Testis (tissue), 5 donors: ENCODE measurements at places on chromosomes 2 and 18.

- H3K4me3 ChIP-seq = no peak overlapping the region
- no peaks in the 10 kb centered on the region for H3K27me3 ChIP-seq
- no peak for DNase-seq
- no peak overlapping the region for H3K27ac ChIP-seq
- H3K36me3 ChIP-seq = no peaks in the 10 kb centered on the region
Observed at GRCh38 chr2:85154048-85154753, 21.0 kb downstream of the TCF7L1 start.

DNA sequence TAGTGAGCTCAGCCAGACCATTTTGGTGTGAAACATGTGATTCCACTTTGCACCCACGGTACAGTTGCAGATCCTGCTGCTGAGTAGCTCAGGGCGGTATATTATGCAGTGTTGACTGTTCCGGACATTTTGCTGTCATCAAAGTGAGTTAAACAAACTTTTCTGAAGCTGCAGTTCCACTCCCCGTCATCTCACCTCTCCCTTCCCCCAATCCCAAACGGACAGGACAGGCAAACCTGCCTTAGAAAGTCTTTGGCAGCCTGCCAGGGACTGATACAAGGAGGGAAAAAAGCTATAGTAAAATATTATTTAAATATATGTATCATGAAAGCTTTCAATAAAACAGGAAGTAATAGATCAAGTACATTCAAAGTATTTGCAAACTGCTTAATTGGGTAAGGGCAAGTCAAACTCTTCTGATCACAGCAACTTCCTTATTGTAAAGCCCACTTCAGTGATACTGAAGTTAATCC, 35.5 kb upstream of the SP5 start:
- no peak overlapping the region for H3K27ac ChIP-seq
- H3K4me3 ChIP-seq = no peak overlapping the region
- no peaks in the 10 kb centered on the region for H3K36me3 ChIP-seq
- H3K4me1 ChIP-seq = no peaks in the 10 kb centered on the region

GRCh38 chr2:39623917-39624316, 41.8 kb upstream of the TMEM178A start:
- no peaks in the 10 kb centered on the region for H3K27me3 ChIP-seq
- H3K4me1 ChIP-seq = no peaks in the 10 kb centered on the region
- H3K36me3 ChIP-seq = no peaks in the 10 kb centered on the region
- H3K27ac ChIP-seq = no peak overlapping the region
- DNase-seq = no peak

- no peak for DNase-seq
- H3K27me3 ChIP-seq = no peaks in the 10 kb centered on the region
- no peak overlapping the region for H3K4me3 ChIP-seq
- H3K36me3 ChIP-seq = no peaks in the 10 kb centered on the region
- H3K27ac ChIP-seq = no peak overlapping the region
Observed at GRCh38 chr2:151353995-151354394, 3.4 kb upstream of the TNFAIP6 start.

DNA sequence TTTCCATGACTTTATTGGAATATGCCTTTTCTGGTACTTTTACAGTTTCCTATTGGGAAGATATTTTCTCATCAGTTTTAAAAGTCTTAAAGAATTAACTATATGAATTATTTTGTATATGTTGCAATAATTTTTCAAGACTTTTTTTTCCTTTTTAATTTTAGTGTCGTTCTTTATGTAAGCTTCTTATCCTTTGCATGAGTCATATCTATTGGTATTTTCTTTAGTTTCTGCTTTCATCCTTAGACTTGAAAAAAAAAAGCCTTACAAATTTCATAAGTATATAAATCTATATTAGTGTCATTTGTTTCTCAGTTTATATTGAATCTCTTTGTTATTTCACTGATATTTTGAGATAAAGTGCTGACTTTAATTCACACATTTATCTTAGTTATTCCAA, 94.9 kb downstream of the DSEL start:
- H3K27ac ChIP-seq = no peak overlapping the region
- H3K27me3 ChIP-seq = no peaks in the 10 kb centered on the region
- no peaks in the 10 kb centered on the region for H3K36me3 ChIP-seq
- no peaks in the 10 kb centered on the region for H3K4me1 ChIP-seq
- DNase-seq = no peak

- H3K27me3 ChIP-seq = no peaks in the 10 kb centered on the region
- no peak for DNase-seq
- no peaks in the 10 kb centered on the region for H3K36me3 ChIP-seq
- H3K27ac ChIP-seq = no peak overlapping the region
Observed at GRCh38 chr2:236673823-236674185, 104.2 kb downstream of the ACKR3 start.

DNA sequence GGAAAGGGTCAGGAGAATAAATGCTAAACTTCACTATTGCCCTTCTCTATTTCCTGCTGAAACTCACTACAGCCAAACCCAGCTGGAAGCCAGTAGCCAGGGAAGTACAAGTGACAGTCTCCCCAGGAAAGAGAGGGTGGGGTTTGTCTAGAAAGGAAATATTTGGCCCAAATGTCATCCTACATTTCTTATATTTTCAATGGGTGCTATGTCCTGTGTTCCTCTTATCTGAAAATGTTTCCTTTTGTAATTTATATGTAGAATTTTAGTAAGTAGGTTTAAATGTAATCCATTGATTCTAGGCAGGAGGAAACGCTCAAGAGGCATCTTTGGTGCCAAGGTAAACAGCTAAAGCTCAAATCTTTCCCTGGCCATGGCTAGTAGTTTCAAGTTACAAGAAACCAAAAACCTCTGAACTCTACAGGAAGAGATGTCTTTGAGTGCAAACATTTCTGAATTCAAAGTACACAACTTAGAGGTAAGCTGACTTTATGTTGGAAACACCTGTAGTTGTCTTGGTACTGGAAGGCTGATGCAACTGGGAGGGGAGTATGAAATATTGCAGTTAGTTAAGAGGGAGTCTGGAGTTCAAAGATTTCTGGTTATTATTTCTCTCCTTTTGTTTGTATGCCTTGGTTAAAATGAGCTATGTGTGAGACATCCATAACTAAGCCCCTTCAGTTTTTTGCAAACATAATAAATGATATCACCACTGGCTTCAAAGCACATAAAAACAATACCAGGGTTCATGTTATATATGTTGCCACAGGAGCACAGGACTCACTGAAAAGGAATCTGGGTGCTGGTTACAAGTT, 356.1 kb upstream of the ZC3H15 start:
- no peaks in the 10 kb centered on the region for H3K4me1 ChIP-seq
- no peak overlapping the region for H3K27ac ChIP-seq
- no peak for DNase-seq
- no peaks in the 10 kb centered on the region for H3K27me3 ChIP-seq
- H3K4me3 ChIP-seq = no peak overlapping the region

DNA sequence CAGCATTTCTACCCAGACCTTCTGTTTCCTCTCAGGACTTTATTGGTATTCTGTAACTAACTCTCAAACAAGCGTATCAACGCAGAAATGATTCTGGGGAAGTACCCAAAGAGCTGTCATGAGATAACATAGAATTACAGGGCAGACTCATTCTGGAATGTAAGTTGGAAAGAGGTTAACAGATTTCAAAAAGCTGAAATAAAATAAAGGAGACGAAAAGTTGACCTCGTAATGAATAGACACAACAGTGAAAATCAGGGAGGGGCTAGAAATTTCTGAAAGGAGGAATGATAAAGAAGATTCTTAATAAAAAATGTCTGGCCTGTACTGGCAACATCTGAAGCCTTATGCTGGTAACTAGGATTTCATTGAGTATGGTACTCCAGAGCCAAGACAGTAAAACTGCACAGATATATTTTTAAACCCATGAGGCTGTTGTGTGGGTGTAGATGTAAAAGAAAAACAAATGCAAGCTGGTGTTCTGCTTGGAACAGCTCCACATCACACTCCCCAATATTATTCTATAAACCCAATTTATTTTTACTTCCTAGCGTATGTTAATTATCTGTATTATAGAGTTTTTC, 23.9 kb downstream of the RBMS1 start:
- H3K27ac ChIP-seq = no peak overlapping the region
- no peak for DNase-seq
- H3K27me3 ChIP-seq = no peaks in the 10 kb centered on the region
- no peaks in the 10 kb centered on the region for H3K36me3 ChIP-seq

DNA sequence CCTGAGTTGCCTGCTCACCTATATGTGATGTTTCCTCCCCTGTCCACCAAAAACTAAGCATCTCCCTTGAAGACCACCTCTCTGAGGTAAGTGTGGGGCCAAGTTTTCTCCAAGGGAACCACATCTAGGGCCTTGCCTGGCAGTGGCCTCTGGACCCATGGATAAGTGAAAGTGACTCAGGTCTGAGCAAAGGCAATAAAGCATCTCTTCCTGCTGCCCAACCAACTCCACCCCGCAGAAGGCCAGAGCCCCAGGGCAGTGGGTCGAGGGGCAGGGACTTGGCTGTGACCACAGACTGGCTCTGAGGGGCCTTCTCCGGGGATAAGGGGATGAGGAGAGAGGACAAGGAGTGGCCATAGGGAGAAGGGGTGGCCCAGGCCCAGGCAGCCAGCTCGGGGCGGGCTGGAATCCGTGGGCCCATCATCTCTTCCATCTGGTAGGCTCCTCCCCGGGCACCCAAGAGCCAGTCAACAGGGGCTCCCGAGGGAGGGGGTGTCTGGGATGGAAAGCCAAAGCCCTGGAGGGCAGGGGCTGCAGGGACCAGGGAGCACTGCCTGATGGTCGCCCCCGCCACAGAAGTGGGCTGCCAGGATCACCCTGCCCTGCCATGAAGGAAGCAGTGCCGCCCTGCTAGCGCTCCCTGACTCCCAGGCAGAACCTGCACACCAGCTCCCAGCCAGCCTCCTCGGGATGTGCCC, 33.4 kb downstream of the EMX1 start:
- H3K27me3 ChIP-seq = no peaks in the 10 kb centered on the region
- no peaks in the 10 kb centered on the region for H3K36me3 ChIP-seq
- H3K4me1 ChIP-seq = no peaks in the 10 kb centered on the region
- no peak overlapping the region for H3K4me3 ChIP-seq
- no peak for DNase-seq
- no peak overlapping the region for H3K27ac ChIP-seq

GRCh38 chr2:179311101-179311500, 46.5 kb upstream of the SESTD1 start:
- H3K27ac ChIP-seq = no peak overlapping the region
- no peak for DNase-seq
- no peak overlapping the region for H3K4me3 ChIP-seq

GRCh38 chr2:108323619-108324018, 34.9 kb downstream of the SULT1C2 start:
- no peak for DNase-seq
- H3K4me1 ChIP-seq = no peaks in the 10 kb centered on the region
- no peaks in the 10 kb centered on the region for H3K27me3 ChIP-seq
- no peaks in the 10 kb centered on the region for H3K36me3 ChIP-seq

GRCh38 chr18:3177902-3178687, 41.7 kb downstream of the MYOM1 start:
- H3K27me3 ChIP-seq = no peaks in the 10 kb centered on the region
- no peaks in the 10 kb centered on the region for H3K4me1 ChIP-seq
- no peak overlapping the region for H3K4me3 ChIP-seq
- peak; percentile 57 for DNase-seq

DNA sequence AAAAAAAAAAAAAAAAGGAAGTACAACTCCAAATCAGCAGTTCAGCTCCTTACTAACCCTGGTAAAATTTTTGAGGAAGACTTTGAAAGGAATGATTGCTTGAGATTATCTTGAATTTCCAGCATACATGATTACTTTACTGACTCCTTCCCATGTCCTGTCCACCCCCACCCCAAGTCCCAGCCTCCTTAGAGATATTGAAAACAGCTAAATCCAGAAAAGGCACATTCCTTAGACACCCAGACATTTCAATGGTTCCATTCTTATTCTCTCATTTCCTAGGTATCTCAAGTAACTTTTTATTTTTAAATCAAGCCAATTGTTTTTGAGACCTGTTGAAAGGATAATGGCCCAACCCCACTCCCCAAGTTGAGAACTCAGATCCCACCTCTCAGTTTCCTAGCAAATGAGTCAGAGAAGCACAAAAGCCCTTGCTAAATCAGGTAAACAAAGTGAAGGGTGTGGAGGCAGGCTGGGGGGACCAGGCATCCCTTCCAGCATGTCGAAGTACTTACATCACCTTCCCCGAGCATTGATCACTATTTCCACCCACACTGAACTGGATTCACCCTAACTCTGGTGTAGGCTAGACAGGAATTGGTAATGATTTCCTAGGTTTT, 95.4 kb upstream of the FZD7 start:
- H3K4me3 ChIP-seq = no peak overlapping the region
- H3K27ac ChIP-seq = no peak overlapping the region
- no peaks in the 10 kb centered on the region for H3K27me3 ChIP-seq
- no peaks in the 10 kb centered on the region for H3K36me3 ChIP-seq
- H3K4me1 ChIP-seq = no peaks in the 10 kb centered on the region
- DNase-seq = no peak

GRCh38 chr18:23824240-23824639, 135.0 kb downstream of the LAMA3 start:
- peaks cover 26% of the 10 kb centered on the region for H3K4me1 ChIP-seq
- H3K4me3 ChIP-seq = no peak overlapping the region
- no peak overlapping the region for H3K27ac ChIP-seq
- no peak for DNase-seq
- no peaks in the 10 kb centered on the region for H3K27me3 ChIP-seq

- H3K4me1 ChIP-seq = no peaks in the 10 kb centered on the region
- H3K36me3 ChIP-seq = no peaks in the 10 kb centered on the region
- no peak overlapping the region for H3K4me3 ChIP-seq
Observed at GRCh38 chr2:227366769-227367426, 12.2 kb downstream of the TM4SF20 start.

GRCh38 chr2:172213116-172213860, 110.6 kb upstream of the DLX2 start:
- H3K27me3 ChIP-seq = no peaks in the 10 kb centered on the region
- no peak overlapping the region for H3K4me3 ChIP-seq
- no peak overlapping the region for H3K27ac ChIP-seq
- no peaks in the 10 kb centered on the region for H3K4me1 ChIP-seq
